ENCODE measurements at places on chromosomes 12 and 14. TPM values are rescaled to one million over a fixed set of nuclear protein-coding genes. Genes with fewer than 3 reads are reported as not detected.

Gene TAS2R46
- total RNA-seq: 3.8 TPM

GRCh38 chr12:70415987-70416386 lies 49.9 kb downstream of the KCNMB4 start:
- no peak for DNase-seq

DNA sequence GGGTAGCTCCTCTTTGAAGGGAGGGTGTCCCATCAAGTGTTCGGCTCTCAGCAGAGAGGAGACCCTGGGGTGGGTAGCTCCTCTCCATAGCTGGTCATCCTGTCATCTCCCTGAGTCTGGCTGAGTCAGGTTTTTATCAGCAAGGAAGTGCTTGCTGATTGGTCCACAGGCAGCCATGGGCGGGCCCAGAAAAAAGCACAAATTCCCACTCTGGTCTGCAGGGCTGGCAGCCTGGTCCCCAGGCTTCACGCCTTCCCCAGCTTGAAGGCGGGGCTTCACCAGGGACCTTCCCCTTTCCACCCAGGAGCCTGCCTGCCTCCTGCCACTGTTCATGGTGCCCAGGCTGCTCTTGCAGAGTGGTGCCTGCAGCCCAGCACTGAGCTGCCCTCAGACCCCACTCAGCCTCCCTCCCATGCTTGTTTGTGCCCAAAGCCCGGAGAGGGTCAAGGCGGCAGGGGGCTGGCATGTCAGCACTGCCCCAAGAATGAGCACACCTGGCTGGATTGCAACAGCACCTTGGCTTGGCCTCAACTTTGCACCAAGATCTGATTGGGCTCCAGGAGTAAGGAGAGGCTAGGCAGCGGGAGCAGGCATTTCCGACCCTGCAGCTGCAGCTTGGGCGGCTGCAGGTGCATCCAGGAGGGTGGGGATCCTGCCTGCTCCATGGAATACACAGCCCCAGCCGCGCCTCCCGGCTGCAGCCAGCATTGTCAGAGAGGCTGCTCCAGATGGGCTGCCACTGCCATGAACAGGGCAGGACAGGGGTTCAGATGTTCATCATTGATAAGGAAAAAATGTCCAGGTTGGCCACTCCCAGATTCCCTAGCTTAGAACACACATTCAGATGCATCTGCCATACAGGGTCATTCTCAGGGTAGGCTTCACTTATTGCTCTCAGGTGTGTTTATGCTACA lies 22.0 kb upstream of the WDR89 start:
- DNase-seq: no peak

DNA sequence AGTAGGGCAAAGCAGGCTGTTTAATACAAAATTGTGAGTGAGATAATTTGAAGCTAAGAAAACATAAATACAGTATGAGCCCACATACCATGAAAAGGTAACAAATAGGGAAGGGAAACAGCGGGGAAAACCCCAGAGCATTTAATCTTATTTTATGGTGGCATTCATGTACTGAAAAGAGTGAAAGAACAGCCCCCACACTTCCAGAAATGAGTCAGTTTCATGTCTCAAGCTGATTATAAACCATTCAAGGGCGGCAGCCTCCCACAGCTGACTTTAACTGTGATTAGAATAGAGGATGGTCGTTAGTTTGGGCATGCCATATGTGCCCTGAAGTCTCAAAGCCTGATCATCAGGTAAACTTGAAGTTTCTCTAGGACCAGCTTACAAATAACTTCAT lies 64.5 kb downstream of the FOXG1 start:
- no peak for DNase-seq

All from mesothelial cell of epicardium (in vitro differentiated cells).